ENCODE measurements at places on chromosomes 6 and 20.

GRCh38 chr6:4975506-4975905 lies 28.3 kb downstream of the RPP40 start:
- no peak for DNase-seq

DNA sequence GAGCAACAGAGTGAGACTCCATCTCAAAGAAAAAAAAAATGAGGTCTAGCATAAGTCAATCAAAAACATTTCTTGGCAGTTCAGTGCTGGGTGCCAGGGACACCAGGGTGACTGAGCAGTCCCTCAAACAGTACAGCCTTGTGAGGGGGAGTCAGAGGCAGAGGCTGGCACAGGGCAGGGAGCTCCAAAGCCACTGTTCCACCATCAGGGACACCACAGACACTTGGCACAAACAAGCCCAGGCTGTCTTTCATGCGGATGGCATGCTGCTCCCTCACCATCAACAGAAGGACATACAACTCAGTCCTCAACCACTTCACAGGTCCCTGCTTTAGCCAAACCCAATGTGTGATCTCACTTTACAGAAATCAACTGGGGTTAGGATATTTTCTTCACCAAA lies 36.0 kb upstream of the GRM4 start:
- DNase-seq = no peak

DNA sequence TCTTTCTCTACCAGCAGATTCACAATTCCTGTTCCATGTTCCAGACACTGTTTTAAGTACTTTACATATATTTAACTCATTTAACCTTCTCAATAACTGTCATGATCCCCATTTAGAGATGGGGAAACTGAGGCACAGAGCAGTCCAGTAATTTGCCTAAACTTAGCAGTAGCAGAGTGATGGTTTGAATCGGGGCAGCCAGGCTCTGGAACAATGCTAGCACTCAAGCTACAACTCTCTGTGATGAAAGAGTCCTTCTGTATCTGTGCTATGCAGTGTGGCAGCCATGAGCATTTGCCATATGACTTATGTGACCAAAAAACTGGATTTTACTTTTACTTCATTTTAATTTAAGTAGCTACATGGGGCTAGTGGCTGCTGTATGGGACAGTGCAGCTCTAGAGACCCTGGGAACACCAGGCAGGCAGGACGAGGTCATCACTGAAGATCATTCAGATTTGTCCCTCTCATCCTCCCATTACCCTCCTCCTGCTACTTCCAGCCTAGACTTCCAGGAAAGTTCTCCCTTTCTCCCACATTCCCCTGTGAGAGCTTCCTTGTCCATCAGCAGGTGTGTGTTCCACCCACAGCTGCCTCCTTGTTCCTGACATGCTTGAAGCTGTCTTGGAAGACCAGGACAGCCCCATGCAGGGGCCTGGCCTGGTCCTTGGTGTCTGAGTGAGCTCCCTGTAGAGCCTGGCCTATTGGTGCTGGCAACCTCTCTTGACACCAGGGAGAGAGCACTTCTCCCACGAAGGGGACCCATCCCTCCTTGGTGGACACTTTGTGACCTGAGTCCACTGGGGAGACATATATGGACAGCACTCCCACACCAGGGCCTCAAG lies 157.0 kb downstream of the MRPL14 start:
- DNase-seq = no peak

- no peak for DNase-seq
Observed at GRCh38 chr20:62831361-62831788, 14.5 kb downstream of the COL9A3 start.

- peak; percentile 6 for DNase-seq
Observed at GRCh38 chr6:100948381-100949133, 67.4 kb upstream of the ASCC3 start.

- no peak for DNase-seq
Observed at GRCh38 chr20:42161228-42161829, 543.2 kb upstream of the CHD6 start.

GRCh38 chr20:30484749-30485070 lies 772.8 kb upstream of the DEFB115 start:
- DNase-seq = no peak

GRCh38 chr6:33578588-33579011 lies 1.5 kb downstream of the BAK1 start:
- DNase-seq = no peak

DNA sequence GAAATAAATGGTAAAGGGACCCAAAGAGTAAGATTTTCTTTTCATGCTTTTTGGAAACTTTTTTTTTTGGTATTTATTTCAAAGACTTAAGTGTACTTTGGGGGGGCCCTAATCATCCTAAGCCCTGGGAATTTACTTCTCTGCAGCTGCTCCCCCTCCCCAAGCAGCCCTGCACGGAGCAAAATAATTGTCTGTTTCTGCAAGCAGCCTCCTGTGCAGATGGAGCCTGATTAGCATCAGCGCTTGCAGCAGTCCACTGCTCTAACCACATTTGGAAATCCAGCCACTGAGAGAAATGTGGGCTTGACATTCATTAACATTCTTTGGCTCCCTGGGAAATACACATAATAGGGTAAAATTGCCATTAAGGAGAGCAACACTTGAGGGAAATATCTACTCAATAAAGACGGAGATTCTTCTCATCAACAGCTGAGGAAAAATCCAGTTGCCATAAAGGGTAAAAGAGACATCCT lies 309.2 kb upstream of the MAP3K7 start:
- DNase-seq = peak; percentile 3
